ENCODE measurements at places on chromosomes 12 and 14. TPM values are rescaled to one million over a fixed set of nuclear protein-coding genes. Genes with fewer than 3 reads are reported as not detected.

- DNase-seq, result no peak
These were observed 120.4 kb downstream of the ETV6 start for GRCh38 chr12:11769723-11770514.

- no peak for DNase-seq
These were observed 569 bp upstream of the RGS6 start for GRCh38 chr14:71931492-71932228.

Gene AVPR1A
- 5.1 TPM for total RNA-seq

GRCh38 chr12:5965950-5966383 lies 20.9 kb upstream of the ANO2 start:
- DNase-seq, result no peak

Gene AP1G2
- total RNA-seq, result 162 TPM

Gene PLA2G1B
- not detected for total RNA-seq

GRCh38 chr14:74510223-74510931 lies 16.8 kb downstream of the ISCA2 start:
- no peak for DNase-seq

Gene SYT1
- total RNA-seq, result 0.49 TPM

DNA sequence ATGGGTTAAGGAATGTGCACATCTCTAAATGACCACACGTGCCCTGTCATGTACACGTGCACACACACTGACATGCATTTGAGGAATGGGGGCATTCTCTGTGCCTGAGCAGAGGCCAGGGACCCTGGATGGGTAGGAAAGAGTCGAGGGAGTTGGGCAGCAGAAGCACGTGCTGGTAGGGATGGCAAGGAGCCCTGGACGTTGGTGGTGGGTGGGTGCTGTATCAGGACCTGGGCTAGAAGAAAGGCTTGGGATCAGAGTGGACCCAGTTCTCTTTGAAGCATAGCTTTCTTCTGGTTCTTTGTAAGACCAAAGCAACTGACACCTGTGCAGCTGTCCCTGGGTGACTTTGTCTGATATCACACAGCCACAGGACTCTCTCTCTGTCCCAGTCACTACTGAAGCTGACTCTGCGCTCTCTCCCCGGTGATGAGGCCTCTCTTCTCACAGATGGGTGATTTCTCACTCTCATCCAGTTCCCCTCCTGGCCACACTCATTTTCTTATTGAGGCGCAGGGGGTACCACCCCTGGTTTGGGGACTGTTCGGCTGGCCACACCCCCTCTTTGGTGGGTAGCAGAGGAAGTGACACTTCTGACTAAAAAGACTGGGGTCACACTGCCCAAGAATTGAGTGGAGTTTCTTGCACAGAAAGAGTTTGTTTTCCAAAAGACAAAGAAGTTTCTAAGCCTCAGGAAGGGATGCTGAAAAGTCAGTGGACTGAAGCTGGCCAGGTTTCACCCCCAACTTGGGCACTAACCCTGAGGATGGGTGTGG lies 171.7 kb upstream of the RTL1 start:
- DNase-seq, result peak; percentile 4

DNA sequence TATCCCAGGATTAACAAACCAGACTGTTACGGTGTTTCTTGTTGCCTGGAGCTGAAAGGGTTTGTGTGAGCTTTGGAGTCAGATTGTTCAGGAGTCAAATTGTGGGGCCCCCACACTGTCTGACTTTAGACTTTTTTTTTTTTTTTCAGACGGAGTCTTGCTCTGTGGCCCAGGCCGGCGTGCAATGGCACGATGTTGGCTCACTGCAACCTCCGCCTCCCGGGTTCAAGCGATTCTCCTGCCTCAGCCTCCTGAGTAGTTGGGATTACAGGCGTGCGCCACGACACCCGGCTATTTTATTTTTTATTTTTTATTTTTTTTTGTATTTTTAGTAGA lies 847 bp downstream of the TSFM start:
- DNase-seq, result no peak

GRCh38 chr14:100219126-100219785 lies 19.7 kb upstream of the YY1 start:
- no peak for DNase-seq

Gene GPR162
- total RNA-seq, result 1.3 TPM

- DNase-seq, result peak; percentile 96
These were observed 31.2 kb downstream of the TC2N start for GRCh38 chr14:91835920-91836843.

DNA sequence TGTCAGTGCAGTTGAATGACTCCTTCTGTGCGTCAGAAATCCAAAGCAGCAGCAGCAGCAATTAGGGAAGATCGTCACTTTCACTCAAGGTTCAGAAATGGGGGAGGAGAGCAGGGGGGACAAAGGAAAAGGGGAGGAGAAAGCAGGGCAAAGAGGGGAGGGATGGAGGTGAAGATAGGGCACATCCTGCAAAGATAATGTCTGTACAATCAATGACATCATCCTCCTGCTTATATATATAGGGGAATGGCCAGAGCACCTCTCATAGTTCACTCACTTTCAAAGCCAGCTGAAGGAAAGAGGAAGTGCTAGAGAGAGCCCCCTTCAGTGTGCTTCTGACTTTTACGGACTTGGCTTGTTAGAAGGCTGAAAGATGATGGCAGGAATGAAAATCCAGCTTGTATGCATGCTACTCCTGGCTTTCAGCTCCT lies at the start of gene NTS:
NTS (plus strand) TSS at position 265 of the 431 bp plus-strand sequence; CDS start at position 374, 109 bp downstream.
- DNase-seq, result no peak

DNA sequence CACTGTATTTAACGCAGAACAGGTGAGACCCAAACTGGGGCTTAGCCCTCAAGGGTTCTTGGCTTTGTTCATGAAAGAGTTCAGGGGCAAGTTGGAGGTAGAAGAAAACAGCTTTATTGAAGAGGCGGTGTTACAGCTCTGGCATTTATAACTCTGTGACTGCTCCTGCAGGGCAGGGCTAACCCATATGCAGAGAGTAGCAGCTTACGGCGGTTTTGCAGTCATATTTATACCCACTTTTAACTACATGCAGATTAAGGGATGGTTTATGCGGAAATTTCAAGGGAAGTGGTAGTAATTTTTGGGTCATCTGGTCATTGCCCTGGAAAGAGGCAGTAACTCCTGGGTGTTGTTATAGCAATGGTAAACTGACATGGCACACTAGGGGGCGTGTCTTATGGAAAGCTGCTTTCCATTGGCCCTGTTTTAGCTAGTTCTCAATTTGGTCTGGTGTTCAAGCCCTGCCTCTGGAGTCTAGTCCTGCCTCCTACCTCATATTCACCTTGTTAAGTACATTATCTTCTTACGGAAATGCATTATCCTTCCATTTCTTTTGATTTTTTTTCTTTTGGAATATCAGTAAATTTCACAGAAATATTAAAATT lies 1.8 kb upstream of the IAPP start:
- DNase-seq, result no peak

- no peak for DNase-seq
These were observed 255.0 kb downstream of the NAV3 start for GRCh38 chr12:78085542-78086182.

Gene SLCO1B1
- not detected for total RNA-seq

- no peak for DNase-seq
These were observed 7.0 kb downstream of the KCNH3 start for GRCh38 chr12:49545815-49546214.

Gene KRT73
- 5.2 TPM for total RNA-seq

DNA sequence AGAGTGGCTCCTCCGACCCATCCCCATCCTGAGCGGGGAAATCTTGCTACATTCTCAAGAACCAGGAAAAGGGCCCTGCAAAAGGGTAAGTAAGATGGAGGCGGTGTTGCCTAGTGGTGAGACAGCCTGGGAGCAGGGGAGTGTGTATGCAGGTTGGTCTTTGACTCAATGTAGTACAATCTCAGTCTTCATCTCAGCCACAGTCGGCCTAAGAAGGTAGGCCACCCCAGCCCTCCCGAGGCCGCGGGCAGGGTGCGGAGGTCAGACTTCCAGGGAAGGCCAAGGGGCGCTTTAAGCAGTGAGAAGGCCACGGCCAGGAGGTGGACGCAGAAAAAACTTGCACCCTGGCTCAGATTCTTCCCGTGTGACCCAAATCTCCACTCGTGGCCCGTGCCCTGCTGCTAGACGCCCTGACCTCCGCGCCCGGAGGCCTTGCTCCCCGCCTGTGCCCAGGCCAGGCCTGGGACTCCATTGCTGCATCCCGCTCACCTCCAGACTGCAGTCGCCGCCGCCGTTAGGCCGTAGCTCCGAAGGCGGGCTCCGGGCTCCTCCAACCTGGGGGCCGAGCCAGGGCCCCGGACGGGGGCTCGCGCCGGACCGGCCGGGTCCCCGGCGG lies 435 bp downstream of the FOXM1 start:
- no peak for DNase-seq

Gene FBLN5
- 61.0 TPM for total RNA-seq

Gene LIN7A
- total RNA-seq, result 0.76 TPM

GRCh38 chr12:13534645-13535398 lies 338.3 kb downstream of the EMP1 start:
- peak; percentile 92 for DNase-seq

DNA sequence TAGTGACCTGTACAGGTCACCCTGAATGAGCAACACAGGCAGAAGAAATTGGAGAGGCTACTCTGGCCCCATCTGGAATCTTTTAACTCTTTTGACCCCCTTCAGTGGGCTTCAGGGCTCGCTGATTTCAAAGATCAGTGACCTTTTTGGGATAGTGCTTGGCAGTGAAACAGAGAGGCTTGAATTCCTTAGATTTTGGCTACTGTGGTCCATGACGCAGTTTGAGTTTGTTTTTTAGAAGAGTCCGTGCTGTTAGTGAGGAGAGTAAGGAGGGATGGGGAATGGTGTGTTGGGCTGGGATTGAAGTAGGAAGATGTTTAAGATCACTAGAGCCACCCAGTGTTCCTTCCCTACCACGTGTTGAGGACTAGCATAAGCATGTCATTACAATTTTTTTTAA lies 16.5 kb downstream of the TMEM30B start:
- DNase-seq, result no peak

DNA sequence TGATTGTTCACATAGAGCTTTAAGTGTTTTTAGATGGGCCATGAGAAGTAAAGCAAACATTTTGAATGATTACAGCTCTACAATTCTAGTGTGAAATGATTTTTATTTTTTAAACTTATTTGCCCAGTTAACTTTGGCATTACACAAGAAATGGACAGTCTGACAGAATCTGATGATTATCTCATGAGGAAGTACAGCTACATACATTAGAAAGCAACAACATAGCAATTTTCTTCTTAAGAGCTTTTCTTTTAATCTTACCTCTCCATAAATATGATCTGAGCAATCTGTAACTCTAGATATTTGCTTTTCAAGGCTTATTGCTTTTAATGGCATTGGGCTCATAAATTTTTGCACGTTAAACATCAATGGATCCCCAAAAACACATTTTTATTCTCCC lies 26.5 kb upstream of the PPP1R12A start:
- DNase-seq, result no peak

Gene GCN1
- 37.8 TPM for total RNA-seq

DNA sequence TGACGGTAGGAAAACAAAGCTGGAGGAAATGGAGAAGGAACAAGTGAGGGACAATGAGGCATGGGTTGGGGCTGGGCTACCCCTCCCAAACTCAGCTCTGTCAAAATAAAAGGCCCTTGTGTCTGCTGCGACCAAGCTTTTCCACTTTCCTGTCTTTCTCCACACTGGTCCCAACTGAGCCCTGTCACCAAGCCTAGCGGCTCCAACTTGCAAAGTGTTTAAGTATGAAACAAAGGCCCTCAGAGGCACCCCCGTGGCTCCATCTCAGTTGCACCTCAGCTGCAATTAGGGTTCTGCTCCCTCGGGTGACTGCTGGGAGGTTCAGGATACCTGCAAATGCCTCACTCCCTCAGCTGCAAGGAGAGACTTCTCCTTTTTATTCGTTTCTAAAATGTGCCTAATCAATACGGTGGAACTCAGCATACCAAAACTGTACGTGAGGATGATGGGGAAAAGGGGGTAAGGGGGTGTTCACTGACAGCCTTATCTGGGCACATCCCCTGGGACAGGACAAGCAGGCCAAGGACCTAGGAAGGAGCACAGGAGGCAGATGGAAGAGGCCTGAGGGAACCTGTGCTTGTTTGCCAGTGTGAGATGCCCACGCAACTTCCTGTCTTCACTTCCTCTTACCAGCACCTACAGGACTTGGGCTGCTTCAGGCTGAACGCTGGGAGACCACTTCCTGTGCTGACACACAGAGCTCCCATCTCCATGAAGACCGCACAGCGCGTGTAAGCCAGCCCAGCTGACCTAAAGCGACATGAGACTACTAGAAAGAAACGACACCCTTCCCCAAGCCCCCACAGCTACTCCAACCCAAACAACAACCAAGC lies 8.9 kb downstream of the VAMP1 start:
- peak; percentile 87 for DNase-seq

Gene MYF6
- total RNA-seq, result not detected
